ENCODE measurements at places on chromosomes 11 and 22. TPM values are rescaled to one million over a fixed set of nuclear protein-coding genes. Genes with fewer than 3 reads are reported as not detected.

Gene PDE2A
- total RNA-seq, result 45.3 TPM

Gene OR52N4
- total RNA-seq, result 0.98 TPM

Gene WNT11
- total RNA-seq, result 33.9 TPM

Gene TEX12
- 2.4 TPM for total RNA-seq

All from tibial nerve (tissue), 4 donors.